ENCODE measurements at places on chromosomes 16 and 17.
A peak's percentile ranks its signal among the peaks of the same experiment; 100 is the strongest.

- DNase-seq, result no peak
Observed at GRCh38 chr16:57608462-57609113, 19.8 kb upstream of the ADGRG1 start.

DNA sequence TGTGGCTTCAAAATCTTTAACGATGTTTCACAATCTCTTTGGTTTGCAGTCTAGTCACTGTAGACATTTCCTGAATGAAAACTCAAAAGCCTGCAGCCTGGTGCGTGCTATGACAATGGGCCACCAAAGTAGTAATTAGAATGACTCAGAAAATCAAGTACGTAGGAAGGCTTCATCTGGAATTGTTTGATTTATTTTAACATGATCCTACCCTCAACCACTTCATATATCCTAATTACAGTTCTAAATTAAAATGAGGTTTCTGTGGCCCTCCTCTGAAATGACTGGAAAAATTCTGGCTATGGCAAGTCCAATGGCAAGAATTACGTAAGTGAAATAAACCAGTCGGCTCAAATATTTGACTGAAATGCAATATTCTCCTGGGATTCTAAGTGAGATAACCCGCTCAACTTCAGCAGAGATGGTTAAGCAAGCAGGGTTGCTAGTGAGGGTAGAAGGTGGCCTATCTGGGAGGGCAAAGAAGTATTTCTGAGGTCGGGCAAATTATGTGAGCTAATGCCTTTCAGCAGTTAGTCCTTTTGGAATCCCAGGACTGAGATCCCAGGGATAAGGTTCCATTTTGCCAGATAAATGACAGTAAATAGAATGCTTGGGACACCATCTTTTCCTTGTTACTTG lies 145.6 kb upstream of the MYOCD start:
- DNase-seq, result no peak

DNA sequence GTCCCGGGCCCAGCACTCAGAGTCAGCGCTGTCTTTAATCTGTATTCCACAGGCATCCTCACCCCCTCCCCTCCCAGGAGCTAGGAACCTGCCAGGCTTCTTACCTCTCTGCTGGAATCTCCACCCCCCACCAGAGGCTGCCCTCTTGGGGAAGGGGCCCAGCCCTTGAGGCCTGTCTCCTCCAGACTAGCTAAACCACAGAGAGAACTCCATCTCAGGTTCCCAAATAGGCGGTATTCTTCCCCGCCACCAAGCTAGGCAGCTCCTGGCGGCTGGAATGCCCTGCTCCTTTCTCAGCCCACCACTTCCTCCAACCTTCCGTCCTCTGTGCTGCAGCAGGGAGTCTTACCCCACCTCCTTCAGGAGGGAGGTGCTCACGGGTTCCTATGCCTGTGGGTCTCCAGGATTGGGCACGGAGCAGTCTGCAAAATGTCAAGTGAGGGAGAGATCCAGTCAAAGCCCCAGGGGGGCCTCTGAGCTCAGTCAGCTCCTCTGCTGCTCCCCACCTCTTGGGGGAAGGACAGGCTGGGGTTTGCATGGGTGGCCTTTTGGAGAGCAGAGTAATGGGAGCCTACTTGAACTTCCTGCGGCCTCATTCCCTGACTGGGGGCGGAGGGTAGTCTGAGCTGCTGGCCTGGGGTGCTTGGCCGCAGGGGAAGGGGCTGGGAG lies 55.7 kb downstream of the SREBF1 start:
- peak; percentile 83 for DNase-seq

DNA sequence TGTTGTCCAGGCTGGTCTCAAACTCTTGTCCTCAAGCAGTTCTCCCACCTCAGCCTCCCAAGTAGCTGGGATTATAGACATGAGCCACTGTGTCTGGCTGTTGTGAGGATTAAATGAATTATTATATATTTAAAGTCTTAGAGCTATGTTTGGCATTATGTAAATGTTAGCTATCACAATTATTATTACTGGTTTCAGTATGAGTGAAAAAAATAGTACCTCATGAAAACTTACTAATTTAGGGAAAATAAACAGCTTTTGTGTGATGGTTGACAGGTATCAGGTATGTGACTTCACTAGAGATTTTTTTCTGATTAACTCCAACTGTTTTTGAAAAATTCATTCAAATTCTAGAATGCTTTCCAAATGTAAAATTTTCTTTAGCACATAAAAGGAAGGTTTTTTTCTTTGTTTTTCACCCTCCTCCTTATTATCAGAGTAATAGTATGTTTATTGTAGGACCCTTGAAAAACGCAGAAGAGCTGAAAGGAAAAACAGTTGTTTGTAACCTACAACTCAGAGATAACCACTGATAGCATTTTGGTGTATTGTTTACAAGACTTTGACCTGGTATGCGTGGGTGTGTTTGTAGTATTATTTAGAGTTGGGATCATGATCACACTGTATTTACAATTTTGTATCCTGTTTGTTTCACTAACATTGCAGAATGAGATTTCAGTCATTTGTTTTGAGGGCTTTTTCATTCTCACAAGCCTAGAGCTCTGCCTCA lies 13.2 kb downstream of the NLK start:
- DNase-seq, result no peak
